ENCODE measurements at places on chromosomes 12 and 14.

DNA sequence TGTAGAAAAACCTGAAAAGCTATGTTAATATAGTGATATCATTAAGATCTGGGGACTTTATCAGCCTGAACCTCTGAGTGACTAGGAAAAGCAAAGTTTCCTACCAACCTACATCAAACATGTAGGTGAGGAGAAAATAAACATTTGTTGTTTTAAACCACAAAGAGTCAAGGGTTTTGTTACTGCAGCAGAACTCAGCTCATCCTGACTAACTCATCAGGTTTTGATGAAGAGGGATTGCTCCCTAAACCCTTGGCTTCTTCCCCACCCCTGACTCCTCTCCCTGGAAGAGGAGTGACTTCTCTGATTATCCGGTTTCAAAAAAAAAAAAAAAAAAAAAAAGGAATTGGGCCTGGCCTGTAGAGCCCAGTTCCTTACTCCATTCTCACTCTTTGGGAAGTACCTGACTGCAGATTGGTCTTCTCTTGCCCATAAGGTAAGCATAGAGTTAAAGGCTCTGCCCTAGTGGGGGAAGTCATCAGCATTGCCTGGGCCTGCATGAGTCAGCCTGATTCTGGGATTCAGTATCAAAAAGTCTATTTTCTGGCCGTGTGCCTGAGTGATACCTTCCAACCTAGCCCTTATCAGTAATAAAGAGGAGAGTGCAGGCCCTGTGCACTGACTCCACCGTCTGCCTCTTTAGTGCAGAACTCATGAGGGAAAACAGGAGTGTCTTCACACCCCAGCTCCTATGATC lies 16.9 kb downstream of the BDKRB1 start:
- no peak for DNase-seq

- DNase-seq, result no peak
Measured at GRCh38 chr12:56223571-56224101, 506 bp upstream of the NABP2 start.

DNA sequence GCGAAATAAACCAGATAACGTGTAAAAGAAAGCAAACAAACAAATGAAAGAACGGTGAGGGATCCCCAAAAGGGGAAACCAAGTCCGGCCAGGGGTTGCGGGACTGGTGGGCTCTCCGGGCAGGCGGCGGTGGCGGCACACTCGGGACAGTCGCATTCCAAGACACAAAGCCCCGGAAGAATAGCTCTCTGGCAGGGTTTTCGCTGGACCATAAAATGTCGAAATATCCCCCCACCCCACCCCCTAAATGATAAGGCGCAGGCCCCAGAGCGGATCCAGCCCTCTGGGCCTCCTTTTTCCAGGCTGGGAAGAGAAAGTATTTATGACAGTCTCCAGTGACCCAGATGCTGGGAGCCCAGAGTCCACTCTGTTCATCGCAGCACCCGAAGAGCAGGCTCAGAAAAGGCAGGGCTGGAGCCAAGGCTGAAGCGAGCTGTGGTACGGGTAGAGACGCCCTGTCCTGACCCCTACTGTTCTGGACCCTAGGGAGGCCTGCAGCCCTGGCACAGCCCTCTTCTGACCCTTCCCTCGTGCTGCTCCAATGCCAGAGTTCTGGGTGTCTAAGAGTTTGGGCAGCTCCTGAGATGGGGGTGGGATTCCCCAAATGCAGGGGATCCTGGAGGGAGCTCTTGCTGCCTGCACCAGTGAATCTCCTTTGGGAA lies 2.1 kb upstream of the HOXC8 start:
- DNase-seq, result no peak

GRCh38 chr14:104186575-104186974 lies 48.2 kb downstream of the KIF26A start:
- no peak for DNase-seq

DNA sequence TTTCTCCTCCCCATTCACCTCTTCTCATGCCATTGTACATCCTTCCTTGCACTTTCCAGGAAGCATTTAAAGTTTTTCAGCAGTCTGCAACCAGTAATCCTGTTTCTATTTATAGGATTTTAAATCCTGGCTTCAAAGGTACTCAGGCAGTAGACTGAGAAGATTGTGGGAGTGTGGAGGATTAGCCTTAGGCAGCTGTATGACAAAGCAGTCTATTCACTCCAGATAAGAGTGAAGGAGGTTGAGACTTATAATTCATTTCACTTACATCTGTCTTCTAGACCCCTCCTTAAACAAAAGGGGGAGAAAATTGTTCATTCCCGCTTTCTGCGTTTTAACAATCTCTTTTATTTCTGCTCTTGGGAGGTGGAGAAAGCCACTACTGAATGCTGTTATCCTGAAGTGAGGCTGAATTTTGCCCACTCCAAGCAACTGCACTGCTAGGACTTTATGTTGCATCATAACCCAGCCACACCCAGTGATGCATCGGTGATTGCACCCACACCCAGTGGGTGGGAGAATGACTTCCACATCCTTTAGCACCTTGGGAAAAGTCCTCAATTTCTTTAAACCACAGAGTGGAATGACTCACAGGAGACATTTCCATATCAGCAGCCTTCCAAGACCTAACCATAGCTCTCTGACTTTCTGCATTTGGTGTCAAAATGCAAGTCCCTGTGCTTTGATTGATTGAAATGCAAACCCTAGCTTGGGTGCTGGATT lies 382.5 kb upstream of the ATP2B1 start:
- no peak for DNase-seq

- DNase-seq, result no peak
Measured at GRCh38 chr12:86683568-86684304, 427.5 kb upstream of the MGAT4C start.

DNA sequence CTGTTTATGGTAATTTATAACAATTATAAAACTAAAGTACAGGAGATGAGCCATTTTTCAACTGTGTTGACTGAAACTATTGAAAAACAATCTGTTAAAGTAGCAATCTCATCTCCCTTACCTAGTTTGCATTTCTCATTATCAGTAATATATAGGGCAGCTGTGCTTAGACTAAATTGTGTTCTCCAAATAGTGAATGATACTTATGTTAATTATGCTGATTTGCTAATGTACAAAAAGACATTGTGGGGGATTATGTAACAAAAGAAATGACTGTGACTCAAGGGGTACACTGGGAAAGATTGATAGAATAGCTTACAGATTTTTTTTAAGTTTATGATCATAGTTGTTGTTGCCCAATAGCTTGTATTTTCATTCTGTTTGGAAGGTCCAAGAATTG lies 207.7 kb downstream of the FUT8 start:
- DNase-seq, result no peak

- DNase-seq, result no peak
Measured at GRCh38 chr14:34237677-34238076, 224.4 kb downstream of the SPTSSA start.

GRCh38 chr12:67659292-67659691 lies 10.7 kb downstream of the DYRK2 start:
- no peak for DNase-seq

DNA sequence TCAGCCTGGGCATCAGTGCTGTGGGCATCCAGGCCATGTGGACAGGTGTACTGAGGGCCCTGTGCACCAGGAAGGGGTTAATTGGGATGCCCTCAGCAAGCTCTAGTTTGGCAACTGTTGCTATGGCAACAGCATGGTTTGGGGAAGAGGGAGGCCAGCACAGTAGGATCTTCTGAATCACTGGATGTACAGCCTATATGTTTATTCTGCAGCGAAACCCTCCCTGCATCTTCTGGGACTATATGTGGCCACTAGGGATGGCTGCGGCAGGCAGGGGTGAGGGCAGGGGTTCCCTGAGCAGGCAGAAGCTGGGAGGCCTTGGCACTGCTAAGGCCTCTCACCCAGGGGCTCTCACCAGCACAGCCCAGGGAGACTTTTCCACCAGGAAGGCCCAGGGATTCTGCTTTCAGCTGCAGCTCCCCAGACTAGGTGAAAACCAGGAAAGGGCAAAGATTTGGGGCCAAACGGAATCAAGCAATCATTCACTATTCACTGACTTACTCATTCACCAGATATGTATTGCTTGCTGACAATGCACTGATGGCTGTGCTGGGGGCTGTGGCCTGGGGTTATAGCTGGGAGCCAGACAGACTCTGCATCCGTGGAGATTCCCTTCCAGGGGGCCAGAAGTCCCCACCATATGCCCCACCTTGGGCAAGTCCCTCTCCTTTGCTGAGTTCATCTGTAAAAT lies 42.8 kb downstream of the IRF2BPL start:
- DNase-seq, result no peak
